ENCODE measurements at places on chromosomes 1 and 21.

DNA sequence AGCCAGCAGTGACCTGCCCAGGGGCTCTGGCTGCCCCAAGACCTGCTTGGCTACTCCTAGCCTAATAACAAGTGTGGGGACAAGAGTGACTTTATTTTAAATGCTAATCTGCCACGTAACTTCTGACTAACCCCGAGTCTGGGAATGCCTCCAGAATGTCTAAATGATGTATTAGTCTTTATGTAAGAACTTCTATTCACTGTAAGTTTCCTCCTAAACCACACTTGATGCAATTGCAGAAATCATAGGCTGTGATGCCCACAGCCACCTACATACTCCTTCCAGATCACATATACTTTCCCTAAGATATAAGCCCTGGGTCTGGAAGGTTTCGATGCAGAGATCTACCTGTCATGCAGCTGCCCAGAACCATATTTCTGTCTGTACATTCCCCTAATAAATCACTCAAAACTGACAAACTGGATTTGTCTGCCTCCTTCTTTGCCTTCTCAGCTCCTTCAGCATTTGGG lies 5.9 kb upstream of the VPS45 start:
- no peak for DNase-seq

GRCh38 chr21:36949171-36950141 lies 17.0 kb downstream of the HLCS start:
- DNase-seq, result no peak

DNA sequence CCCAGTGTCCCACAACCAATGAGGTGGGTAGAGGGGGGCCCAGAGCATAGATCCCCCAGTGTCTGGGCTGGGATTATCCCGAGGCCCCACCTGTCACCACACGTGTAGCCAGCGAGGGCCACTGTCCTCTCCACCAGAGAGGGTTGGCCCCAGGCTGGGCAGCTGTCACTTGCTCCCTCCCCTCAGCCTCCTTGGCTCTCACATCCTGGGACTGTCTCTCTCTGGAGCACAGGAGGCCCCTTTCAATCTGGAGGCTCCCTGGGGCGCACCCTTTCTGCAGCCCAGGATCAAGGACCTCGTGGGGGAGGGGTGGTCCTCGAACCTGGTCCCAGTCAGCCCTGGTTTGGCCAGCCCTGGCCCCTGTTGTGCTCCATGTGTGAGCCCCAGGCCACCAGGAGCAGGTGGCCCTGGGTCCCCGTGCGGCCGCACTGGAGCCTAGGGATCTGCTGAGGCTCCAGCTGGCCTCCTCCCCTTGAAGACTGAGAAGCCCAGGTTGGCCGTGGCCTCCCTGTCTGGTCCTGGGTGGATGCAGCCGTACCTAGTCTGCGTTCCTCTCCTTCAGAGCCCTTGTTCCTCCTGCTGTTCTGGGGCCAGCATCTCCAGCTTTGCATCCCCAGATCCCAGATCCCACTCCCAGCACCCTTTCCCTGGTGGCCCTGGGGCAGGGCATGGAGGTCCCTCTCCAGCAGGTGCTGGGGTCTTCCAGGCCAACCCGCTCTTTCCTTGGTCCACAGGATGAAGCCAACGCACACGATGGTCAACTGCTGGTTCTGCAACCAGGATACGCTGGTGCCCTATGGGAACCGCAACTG lies 6.7 kb downstream of the TMEM201 start:
- DNase-seq, result no peak

GRCh38 chr1:174982971-174983689 lies 16.6 kb upstream of the CACYBP start:
- peak; percentile 54 for DNase-seq

DNA sequence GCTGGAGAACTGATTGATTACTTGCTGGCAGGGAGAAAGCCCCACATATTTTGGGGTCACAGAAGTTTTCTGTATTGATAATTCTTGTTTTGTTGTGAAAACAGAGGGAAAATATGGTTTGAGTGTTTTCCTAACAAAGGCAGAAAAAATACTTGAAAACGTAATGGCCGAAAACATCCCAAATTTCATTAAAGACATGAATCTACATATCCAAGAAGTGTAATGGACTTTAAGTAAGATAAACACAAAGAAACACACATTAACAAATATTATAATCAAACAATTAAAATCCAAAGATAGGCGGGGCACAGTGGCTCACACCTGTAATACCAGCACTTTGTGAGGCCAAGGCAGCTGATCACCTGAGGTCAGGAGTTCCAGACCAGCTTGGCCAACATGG lies 39.6 kb downstream of the SHCBP1L start:
- DNase-seq, result no peak

DNA sequence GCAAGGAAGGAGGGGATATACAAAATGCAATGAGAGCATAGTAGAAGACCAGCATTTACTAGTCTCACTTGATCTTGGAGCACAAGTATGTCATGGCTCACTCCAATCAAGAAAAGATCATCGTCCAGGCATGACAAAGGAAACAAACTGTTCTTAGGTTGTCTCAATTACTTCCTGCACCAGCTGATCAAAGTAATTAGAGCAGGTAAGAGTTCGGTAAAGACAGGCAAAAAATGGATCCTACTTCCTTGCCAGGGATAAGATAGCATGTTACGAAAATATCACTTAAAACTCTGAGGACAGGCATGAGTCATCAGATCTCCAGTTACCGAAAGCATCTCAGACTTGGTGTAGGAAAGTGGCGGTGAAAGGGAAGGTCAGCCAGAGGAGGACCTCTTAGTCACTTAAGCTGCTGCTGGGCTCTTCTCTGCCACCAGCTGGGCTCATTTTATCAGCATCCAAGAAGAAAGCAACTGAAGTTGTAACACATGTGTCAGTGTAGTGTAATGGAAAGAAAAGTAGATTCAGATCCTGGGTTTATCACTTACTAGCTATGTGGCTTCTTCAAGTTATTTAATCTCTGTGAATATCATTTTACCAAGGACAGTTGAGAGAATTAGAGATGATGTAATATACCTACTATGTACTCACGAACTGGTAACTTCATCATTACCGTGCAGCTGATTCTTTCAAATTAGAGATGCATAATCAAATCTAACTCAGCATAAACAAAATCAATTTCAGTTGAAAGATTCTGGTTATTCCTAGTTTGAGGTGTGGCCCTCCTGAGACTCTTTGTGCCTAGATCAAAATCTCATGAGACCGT lies 46.8 kb downstream of the XCL1 start:
- peak; percentile 76 for DNase-seq

DNA sequence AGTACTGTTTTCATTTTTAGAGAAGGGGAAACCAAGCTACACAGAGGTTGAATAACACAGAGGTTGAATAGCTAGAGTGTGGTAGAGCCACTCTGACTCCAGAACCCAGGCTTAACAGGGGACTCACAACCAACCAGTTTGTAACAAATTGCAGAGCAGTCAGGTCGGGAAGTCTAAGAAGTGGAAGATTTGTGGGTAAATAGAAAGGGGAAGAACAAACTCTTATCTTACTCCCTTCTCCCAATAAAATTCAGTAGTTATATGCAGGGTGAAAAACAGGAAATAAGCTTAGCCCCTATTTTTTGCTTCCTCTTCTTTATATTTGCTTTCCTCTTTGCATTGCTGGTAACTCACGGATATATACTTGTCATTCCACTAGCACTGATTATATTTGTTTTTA lies 23.2 kb downstream of the CDC42 start:
- no peak for DNase-seq

DNA sequence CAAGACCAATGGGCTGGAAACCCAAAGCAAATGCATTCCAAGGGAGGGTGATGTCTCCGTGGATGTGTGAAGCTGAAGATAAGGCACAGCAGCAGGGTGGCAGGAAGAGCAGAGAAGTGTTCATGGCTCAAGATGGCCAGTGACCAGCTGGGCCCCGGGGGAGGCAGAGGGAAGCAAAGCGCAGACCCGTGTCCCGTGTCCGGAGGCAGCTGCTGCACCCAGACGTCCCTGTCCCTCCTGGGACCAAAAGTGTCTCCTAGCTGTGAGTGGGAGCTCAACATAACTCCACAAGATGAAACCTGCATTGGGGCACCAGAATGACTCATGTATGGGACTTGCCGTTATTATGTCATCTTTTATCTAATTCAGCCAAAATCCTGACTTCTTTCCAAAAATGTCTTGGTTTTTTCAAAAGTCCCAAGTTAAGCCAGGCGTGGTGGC lies 118.2 kb downstream of the RIPK4 start:
- DNase-seq, result no peak

DNA sequence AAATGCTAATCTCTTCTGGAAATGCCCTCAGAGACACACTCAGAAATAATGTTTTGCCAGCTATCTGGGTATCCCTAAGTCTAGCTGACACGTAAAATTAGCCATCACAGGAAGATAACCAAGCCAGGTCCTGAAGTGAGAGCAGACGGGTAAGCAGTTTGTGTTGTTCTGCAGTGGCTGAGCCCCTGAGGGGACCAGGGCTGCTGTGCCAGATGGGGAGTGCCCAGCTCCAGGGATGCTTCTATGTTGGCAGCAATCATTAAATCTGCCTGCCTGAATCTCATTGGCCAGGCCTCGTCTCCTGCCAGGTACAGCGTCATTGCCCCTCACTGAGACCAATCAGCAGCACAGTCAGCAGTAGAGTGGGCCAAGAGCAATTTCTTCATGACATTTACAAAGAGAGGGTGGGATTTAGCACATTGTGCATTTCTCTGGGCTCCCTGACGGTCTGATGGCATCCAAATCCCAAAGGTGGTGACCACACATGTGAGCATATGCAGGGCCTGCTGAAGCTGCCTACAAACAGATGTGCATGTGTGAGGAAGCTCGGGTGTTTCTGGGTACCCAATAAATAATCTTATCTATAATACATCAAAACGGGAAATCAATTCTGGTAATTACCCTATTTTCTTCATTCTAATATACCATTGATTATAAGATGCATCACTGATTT lies 58.7 kb upstream of the LRRN2 start:
- DNase-seq, result no peak

DNA sequence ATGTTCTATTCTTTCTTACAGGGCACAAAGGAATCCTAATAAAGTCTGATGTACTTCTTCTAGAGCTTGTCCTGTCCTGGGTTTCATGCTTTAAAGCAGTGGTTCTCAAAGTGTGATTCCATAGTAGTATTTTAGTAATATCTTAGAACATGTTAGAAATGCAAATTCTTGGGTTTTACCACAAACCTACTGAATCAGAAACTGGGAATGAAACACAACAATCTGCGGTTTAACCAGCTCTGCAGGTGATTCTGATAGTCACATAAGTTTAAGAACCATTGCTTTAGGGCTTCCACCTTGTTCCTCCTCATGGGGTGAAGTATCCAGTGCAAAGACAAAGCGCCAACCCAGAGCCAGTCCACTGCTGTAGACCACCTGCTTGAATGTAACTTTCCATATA lies 41.1 kb downstream of the NGF start:
- no peak for DNase-seq

DNA sequence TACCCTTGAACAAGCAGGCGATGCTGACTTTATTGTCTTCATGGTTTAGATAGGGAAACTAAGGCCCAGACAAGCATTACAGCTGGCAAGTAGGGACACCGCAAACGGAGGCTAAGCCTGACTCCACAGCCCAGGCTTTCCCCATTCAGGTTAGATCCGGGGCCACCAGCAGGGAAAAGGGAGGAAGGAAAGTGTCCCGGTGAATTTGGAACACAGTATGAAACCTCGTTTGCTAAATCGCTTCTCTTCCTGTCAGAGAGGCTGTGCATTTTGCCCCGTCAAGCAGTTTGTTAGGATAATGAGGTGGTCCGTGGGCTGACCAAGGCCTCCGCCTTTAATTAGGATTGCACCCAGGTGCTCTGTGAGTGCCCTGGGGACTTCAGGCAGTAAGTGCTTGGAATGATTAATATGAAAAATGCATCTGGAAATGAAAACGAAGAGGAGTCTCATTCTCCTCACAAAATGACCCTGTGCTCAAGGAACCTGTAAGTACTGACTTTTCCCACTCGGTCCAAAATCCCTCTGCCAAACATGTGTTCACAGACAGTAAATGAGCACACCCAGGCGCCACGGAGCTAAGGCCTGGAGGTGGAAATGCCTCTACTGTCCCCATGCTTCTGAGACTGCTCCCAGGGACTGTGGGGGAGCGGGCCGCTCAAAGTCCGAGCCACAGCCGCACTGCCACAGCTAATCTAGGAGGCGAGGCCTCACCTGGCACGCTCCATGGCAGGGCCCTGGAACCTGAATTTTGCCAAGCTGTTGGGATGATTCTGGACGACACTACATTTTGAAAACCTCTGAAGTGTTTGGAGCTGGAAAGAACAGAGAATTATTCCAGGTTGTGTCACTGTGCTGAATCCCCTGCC lies 234.1 kb downstream of the SDCCAG8 start:
- DNase-seq, result peak; percentile 55
